ENCODE measurements at places on chromosomes 4 and X.

DNA sequence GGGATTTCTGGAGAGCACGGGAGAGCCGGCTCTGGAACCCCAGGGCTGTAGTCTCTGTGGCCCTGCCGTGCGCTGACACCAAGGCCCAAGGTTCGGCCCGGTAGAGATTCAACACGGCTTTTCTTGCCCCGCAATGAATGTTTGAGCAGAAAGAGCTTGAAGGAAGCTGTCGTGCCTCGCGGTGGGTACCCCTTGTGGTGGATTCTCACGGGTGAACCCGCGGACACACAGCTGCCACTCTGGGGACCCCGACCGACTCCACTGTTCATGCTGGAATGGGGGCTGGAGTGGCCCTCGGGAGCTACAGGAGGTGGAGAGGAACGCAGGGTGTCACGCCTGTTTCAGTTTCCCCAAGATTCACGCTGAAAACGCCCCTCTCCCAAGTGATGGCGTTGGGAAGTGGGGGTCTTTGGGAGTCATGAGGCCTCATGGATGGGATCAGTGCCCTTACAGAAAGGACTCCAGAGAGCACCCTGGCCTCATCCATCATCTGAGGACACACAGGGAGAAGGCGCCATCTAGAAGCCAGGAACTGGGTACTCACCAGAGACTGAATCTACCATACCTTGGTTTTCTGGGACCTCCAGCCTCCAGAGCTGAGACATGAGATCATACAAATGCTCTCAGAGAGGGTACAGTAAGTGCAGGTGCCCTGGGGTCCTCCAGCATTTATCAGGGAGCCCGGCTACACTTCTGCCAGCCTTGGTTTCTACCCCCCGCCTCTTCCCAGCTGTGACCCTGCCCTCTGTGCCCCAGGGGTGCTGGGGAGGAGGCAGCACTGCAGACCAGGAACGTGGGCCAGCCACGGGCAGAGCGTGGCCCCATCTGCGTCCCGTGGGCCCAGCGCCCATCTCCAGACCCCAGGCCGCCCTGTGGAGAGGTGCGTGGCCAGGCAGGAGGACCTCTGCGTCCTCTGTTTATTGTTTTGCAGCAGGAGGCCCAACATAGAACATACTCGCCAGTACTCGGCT is 6.4 kb downstream of the SLC25A6 start:
- DNase-seq, result no peak

DNA sequence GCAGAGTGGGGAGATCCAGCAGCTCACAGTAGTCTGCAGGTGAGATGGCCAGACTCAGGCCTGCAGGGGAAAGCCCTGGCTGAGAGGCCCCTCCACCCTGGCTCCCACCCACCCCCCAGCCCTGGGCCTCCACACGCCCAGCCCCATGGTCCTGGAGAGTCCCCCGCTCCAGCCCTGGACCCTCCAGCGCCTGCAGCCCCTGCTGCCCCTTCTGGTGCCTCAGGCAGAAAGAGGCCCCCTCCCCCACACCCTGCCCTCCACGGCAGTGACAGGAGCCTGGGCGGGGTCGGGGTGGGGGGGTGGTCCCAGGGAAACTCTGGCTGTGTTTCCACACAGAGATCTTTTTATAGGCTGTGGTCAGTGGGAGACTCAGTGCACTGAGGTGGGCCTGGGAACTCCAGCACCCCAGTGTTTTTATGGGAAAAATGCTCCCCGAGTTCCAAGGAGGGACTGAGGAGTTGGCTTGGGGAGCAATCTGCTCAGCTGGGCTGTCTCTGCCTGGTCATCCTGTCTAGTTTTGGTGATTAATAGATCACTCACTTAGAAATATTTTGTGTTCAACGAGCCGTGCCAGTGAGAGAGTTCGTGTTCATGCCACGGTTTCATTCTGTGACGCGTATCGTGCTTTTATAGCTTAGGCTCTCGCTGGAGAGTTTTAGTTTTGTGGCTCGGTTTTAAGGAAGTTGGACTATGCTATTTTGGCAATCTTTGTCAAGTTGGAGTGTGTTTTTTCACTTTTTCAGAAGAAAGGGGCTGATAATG is 53.1 kb upstream of the HGFAC start:
- DNase-seq, result no peak

DNA sequence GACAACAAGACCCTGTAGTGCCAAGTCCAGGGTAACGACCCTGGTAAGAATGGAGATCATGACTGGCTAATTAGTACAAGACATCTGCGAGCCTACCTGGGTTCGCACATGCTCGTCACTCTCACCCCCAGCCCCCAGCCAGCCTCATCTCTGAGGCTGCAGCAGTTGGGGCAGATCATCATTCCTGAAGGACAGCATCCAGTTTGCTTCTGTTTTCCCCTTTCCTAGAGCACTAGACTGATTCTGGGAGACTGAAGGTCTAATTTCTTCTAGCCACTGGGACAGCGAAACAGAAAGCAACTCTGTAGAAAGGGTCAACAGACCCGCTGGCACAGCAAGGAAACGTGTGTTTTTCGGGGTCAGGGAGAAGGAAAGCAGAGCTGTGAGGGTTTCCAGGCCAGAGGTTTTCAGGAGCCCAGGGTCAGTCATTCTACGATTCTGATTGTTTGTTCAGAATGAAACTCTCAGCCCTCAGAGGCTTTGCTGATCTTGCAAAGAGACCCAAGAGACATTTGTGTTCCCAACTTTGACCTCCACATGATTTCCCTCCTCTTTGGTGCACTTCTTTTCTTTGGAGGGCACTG is 343.1 kb upstream of the NOCT start:
- no peak for DNase-seq

GRCh38 chr4:168759959-168760527 is 250.0 kb downstream of the CBR4 start:
- DNase-seq, result no peak
